CD14-positive monocyte (primary cell): ENCODE measurements at places on chromosomes 11 and 22.

DNA sequence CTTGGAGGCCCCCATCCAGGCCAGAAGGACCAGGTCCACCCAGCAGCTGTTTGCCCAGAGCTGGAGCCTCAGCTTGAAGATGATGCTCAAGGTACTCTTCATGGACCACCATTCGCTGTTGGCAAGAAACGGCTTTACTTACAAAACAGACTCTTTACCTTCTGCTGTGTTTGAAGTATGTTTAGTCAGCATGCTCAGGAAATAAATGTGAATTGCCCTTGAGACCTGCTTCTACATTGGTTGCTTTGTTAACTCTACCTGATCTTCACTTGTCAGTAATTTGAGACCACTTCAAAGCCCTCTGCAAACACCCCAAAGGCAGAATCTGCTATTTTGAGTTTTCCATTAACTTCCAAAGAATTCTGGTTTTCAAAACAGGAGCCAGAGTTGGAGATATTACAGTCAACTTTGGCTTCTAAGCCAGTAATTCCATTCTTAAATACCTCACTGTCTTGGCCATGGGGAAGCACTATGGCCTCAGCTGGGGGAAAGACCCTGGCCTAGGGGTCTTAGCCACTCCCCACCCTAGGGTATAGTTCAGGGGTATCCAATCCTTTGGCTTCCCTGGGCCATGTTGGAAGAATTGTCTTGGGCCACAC lies 2.7 kb downstream of the UQCR10 start:
- no peak for DNase-seq

- no peak for DNase-seq
These were observed 952.7 kb downstream of the BRD1 start for GRCh38 chr22:48874956-48875355.

GRCh38 chr22:44277386-44278135 lies 35.2 kb downstream of the SHISAL1 start:
- no peak for DNase-seq

DNA sequence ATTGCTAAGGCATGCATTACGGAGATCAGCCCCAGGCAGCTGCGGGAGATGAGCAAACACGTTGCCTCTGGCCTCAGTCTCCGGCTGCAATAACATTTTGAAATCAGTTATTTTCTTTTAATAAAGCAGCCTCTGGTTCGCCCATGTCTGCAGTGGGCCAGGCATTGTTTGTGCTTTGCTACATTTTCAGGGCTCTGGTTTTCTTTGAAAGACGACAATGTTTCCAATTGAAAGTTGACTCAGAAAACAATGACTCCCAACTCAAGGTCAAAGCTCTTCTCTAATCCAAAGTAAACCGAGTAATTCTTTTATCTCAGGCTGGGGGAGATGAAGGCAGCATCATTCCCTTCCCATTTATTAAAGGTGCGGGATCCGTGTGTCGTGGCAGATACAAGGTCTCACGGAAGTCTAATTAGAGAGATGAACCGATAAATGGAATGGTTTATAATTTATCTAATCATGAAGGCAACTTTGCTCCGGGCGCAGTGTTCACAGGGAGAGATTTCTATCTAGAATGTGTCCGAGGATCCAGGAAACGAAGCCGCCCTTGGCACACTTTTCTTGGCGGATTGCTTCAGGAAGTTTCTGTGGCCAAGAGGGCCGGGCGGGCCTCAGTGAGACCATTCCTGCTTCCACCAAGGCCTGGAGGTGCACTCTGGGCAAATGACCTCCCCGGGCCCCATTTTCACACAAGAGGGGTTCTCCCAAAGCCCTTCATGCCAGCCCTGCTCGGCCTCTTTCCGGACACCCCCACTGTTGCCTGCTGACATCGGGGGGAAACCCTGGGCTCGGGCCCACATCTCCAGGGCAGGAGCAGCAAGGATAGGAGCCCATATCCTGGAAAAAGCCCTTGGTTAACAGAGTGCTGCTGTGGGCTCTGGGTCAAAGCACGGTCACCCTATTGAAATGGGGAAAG lies 811.4 kb downstream of the BRD1 start:
- no peak for DNase-seq

GRCh38 chr11:28702871-28703270 lies 594.7 kb downstream of the METTL15 start:
- DNase-seq: no peak

GRCh38 chr22:39946126-39946502 lies 14.1 kb upstream of the TMA7B start:
- no peak for DNase-seq

DNA sequence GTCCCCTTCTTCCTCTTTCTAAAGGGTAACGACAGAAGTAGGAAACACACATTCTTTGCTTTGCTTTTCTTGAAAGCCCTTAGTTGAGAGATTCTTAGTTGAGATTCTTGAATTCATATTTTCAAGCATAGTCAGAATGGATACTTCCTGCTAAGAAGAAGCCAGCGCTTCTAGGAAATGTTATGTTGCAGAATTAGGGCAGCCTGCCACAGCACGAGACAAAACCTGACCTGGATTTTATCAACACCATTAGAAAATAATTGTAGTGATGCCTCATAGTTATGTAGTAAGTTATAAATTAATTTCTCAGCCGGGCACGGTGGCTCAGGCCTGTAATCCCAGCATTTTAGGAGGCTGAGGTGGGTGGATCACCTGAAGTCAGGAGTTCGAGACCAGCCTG lies 37.9 kb upstream of the NUP160 start:
- no peak for DNase-seq

DNA sequence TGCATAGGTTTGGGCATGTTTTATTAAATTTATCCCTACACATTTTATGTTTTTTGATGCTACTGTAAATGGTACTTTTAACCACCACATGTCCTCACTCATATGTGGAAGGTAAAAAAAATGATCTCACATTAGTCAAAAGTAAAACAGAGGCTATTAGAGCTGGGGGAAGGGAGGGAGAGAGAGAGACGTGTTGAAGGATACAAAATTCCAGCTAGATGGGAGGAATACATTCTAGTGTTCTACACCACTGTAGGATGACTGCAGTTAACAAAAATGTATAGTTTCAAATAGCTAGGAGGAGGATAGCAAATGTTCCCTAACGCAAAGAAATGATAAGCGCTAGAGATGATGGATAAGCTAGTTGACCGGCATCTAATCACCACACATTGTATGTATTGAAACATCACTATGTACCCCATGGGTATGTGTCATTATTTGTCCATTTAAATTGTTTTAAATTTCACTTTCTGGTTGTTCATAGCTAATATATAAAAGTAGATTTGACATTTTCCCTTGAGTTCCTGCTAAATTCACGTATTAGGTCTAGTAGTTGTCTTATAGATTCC lies 9.9 kb upstream of the GNB1L start:
- DNase-seq: no peak

- no peak for DNase-seq
These were observed 146.2 kb upstream of the RASSF10 start for GRCh38 chr11:12862696-12863469.

DNA sequence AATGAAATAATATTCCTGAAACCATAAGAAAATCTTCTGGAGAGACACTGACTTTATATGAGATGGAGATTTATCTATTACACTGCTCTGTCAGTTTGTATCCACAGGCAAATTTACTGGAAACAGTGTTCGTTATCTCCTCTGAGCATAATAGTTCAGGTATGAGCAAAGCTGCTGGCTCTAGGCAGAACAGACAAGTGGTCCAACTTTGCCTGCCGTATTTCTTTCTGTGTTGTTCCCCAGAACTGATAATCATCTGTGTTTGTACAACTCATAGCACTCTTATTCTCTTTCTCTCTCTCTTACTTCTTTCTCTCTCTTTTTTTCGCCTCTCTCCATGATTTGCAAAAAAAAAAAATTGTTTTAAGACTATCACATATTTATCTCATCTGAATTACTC lies 623.8 kb upstream of the CHORDC1 start:
- no peak for DNase-seq

- DNase-seq: peak; percentile 38
These were observed 43.0 kb upstream of the CCDC134 start for GRCh38 chr22:41757502-41757901.

DNA sequence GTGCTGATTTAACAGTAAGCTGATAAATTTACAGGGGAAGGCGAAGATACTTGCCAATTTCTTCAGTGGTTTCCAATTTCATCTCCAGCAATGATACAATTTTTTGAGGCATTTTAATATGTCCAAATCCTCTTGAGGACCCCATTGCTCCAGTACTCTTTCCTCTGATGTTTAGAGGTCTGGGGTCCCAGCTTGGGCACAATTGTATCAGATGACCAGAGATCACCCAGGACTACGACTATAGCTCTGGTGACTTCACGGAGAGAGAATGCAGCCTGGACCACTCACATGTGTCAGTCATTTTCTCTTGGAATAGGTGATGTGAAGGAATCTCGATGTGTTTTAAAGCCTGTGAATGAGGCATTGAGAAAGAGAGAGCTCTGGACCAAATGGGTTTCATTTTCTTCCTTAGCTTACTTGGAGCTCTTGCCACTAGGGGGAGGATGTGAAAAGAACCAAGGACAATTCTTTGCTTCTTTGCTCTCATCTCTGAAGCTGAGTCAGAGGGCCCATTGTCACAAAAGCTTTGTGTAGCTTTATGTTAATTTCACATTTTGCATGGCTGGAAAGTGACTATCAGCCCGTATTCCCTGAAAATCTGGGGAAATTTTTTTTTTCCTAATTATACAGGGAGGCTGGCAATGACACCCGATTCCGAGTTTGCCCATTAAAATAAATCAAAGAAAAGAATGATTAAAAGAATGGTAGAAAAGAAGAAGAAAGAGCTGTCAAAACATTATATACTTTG lies 6.7 kb upstream of the CCDC90B start:
- peak; percentile 23 for DNase-seq

- DNase-seq: no peak
These were observed 250.3 kb downstream of the BRD1 start for GRCh38 chr22:49577168-49578060.

DNA sequence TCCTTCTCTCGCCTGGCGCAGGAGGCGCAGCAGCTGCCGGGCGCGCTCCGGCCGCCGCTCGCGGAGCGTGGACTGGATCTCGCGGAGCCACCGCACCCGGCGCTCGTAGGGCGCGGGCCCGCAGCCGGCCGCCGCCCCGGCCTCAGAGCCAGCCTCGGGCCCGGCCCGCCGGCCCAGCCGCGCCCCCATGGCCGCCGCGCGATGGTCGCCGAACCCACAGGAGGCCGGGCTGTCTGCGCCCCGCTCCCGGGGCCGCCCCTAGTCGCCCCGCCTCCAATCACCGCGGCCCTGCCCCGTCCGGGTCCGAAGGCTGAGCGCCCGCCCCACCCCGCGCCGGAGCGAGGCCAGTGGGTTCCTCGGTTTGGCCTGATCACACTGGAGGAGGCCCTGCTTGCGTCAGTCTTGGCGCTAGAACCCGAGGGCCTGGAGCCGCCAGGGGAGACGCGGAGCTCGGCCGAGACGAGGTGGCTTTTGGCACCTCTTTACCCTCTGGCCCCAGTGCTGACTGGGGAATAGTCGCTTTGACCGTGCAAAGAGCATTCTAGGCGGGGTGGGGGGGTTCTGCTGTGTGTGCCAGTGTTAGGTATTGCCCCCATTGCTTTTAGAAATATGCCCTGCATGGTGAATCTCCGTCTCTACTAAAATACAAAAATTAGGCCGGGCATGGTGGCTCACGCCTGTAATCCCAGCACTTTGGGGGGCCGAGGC lies at the start of gene LRRC75B:
TSS of gene LRRC75B (minus strand) at position 223 of the 708 bp plus-strand sequence. CDS start at position 189, 34 bp downstream.
- peak; percentile 57 for DNase-seq

DNA sequence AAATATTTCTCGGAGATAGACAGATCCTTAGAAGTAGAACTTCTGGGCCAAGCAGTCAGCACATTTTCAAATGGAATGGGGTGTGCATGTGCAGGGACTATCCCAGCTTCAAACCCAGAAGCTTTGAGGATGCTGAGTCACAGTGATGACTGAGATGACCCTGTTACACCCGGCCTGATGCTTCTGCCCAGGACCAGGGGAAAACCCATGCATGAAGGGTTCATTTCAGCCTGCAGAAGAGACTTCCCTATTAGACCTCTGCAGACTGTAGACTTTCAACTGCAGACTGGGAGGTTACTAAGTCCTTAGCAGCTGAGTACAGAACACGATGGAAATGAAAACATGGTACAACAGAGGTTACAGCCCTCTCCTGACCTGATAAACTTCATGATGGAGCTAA lies 3.6 kb upstream of the OR2AT4 start:
- DNase-seq: peak; percentile 63

DNA sequence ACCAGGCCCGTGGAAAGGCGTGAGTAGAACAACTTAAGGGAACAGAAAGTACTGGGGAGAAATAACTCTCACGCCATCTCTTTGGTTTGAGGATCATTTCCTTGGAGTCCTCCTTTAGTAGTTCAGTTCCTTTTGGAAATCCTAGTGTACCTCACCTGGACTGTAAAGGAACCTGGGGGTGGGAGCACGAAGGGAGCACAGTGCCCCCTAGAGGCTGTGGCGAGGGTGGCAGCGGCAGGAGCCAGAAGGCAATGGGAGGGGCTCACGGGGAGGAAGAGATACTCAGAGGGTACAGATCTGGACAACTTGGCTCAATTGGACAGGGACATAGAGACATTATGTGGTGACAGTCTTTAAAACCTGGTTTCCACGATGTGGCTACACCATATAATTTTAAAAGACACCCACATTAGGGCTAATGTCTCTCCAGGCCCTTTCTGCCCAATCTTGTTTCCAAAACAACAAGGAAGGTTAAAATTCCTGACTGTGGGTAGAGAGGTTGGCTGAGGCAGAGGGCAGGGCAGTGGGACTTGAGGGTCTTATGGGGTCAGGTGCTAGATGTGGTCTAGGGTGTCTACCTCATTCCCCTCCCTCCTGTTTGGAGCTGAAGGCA lies 87.0 kb downstream of the CSNK2A3 start:
- no peak for DNase-seq

DNA sequence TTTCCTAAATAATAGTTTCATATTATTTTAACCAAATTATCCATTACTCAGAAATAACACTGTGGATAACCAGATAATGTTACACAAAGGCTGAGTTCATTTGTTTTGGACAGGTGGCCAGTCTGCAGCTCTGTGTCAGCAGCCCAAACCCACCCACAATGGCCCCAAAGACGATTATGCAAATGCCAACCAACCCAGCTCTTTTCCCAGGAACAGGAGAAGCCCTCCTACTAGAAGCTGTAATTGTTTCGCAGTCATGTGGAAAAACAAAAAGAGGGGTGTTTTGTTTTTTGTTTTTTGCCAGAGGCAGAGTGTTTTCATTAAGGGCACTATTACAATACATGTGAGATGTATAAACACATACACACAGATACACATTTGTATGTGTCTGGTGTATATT lies 102.1 kb downstream of the FCHSD2 start:
- no peak for DNase-seq

- no peak for DNase-seq
These were observed 284.4 kb upstream of the MTNR1B start for GRCh38 chr11:92685049-92685448.

DNA sequence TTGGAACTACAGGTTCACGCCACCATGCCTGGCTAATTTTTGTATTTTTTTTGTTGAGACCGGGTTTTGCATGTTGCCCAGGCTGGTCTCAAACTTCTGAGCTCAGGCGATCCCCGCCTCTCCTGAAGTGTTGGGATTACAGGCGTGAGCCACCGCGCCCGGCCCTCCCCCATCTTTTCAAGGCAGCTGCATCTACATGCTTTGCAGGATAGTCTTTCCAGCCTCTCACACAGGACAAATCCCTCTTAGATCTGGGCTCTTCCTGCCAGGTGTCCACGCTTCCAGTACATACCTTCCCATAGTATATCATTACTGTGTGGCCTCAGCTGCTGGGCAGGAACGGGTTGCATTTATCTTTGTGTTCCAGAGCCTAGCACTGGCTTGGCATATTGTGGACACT lies 49.7 kb downstream of the C11orf96 start:
- no peak for DNase-seq
